ENCODE measurements at places on chromosomes 7 and 10.
A peak's percentile ranks its signal among the peaks of the same experiment; 100 is the strongest.

DNA sequence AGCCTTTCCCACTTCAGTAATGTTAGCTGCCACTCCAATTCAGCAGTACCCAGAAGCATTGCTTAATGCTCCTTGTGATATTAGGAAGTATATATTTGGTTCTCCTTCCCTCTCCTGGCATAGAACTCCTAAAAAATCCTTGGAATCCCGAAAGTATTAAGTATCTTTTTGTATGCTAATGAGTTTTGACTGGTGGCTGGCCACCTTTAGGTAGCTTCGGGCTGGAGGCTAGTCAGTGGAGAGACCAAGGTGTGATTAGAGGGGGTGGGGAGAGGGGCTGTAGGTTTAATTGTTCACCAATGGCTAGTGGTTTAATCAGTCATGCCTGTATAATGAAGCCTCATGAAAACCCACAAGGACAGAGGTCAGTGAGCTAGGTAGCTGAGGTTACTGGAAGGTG is 12.2 kb downstream of the COMTD1 start:
- no peak for DNase-seq

DNA sequence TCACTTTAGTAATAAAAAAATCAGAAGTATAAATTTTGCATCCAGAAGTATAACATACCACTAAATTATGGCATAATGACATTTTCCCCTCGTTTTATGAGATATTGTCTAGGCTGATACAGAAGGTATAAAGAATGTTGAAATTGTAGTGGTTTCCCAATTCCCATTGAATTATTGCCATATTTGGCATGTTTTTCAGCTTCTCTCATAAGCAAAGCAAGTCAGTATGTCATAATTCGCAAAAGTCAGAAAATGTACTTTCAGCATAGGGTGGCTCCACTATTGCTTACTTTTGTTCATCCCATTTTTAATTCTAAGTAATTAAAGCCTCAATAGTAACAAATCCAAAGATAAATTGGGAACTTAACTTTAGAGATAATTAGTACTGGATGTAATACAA is 19.7 kb upstream of the PTPRZ1 start:
- no peak for DNase-seq

- no peak for DNase-seq
Observed at GRCh38 chr7:23473844-23474093, 3.5 kb upstream of the IGF2BP3 start.

- DNase-seq, result peak; percentile 84
Observed at GRCh38 chr10:624605-625332, 64.7 kb downstream of the DIP2C start.

DNA sequence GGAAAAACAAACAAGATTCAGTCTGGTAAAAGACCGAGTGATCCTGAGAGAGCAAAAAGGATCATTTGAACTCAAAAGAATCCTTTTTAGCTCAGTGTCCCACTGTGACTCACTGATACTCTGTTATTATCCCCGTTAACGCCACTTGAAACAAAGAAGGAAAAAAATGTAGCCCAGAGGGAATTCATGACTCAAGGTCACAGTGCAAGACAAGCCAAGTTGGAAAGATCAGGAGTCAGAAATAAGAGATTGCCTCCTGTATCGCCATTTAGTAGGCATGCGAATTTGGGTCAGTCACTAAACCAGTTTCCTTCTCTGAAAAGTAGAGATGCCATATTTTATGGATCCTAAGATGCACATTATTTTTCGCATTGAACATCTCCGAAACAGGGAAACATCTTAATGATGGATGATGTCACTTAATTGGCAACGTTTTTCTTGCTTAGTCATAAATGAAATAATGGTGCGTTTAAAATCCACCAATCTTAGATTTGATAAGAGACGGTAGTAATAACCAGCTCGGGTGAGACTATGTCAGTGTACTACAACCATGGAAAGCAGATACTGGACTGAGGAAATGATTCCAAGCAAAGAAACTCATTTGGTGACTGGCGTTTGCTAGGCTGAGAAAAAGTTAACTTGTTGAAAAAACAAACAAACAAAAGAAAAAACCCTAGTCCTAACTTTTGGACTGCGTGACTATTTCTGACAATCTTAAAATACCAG is 502.0 kb upstream of the CELF2 start:
- no peak for DNase-seq

- no peak for DNase-seq
Observed at GRCh38 chr10:74120911-74121310, 29.7 kb downstream of the AP3M1 start.

DNA sequence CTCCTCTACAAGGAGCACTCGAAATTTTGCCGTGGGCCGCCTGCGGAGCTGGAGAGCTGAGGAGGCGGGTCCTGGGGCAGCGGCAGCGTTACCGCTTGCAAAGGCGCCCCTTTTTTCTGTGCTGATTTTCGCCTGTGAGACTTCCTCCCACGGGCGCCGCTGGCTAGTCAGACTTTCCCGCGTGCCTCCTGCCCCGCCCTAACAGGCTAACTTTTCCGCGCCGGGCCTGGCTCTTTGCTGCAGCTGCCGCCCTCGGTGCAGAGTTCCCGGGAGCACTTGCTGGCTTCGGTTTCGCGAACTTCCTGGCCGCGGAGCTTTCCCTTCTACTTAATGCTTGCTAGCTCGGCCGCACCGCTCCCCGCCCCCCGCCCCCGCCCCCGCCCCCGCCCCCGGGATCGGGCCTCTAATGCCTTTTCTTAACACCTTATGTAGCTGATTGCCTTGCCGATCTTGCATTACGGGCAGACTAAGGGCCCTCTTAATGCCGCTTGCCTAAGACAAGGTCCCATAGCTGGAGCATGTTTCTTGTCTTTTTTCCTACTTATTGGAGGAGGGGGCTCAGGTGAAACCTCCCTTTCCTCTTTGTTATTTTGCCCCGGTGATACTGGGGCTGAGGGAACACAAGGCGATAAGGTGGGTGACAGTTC is 37.9 kb upstream of the RASGEF1A start:
- DNase-seq, result peak; percentile 70

GRCh38 chr10:89296220-89296648 is 5.6 kb upstream of the IFIT2 start:
- no peak for DNase-seq

- no peak for DNase-seq
Observed at GRCh38 chr7:95922191-95922590, 149.8 kb downstream of the DYNC1I1 start.

- no peak for DNase-seq
Observed at GRCh38 chr10:7043055-7043653, 367.7 kb downstream of the SFMBT2 start.

DNA sequence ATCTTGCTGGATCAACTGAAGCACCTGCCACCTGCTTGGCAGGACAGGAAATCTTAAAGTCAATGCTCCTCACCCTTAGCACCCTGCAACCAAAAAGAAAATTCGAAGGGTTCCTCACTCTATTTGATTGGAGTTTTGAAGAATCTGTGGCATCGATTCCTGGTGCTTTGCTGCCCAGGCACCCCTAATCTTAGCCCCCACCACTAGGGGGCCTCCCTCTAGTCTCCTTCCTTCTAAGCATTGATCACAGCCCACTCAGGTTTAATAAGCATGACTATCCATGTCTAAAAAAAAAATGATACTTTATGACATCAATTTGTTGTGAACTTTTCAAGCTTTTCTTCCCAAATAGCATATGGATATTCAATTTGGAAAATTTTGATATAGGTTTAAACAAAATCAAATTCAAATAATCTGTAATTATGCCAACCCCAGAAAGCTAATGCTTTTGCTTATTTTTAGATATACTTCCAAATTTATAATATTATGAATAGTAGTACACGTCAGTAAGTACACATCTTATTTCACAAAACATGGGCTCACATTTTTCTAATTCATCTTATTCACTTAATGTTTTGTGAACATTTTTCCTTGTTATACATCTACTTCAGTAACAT is 45.3 kb downstream of the NRG3 start:
- no peak for DNase-seq

DNA sequence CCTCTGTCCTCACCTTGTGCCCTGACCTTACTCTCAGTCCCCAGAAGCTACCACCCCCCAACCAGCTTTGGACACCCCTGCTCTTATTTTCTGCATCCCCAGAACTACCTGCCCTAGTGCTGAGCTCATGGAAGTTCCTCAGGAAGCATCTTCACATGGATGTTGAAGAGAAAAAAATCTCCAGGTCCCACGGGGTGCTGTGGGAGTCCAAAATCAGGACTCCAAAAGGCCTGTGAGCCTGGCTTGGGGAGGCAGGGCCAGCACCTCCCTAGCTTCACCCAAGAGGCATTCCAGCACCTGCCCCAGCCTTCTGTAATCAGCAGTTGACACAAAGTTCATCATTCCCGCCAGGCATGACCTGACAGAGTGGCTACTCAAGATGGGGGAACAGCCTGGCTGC is 20.7 kb upstream of the GDF10 start:
- DNase-seq, result no peak

DNA sequence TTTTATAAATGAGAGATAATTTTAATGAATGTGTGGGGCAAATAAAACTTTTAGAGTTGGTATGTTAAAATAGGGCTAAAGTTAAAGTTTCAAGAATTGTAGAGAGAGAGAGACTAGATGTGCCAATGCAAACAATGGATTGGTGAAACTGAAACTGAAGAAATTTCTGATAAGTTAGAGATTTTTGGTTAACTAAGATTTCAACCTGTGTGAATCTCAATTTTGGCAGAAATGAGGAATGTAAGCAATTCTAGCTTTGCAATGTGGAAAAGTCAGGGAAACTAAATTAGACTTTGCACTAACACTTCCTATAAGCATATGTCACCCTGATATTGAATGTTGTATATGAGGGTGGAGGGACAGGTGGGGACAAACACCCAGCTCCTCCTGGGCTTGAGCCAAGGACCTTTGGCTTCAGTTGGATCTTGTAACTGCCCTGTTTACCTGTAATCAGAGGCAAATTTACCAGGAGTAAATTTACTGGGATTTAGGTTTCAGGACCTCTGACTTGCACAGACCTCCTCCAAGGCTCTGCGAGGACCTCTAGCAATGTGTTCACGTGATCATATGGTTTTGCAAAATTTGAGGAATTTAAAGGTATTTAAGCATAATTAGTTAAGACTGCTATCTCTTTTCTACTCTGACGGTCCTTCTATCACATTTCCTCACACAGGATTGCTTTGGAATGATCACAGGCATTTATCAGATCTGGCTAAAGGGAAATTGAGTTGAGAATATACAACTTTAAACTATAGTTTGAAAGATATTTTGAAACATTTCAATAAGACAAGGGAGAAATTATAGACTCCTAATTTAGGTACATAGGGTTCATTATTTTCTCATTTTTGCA is 33.1 kb upstream of the RPA3 start:
- DNase-seq, result no peak

- no peak for DNase-seq
Observed at GRCh38 chr10:62386356-62387320, 12.5 kb downstream of the ZNF365 start.

- DNase-seq, result no peak
Observed at GRCh38 chr10:18650404-18650997, 886 bp downstream of the NSUN6 start.

DNA sequence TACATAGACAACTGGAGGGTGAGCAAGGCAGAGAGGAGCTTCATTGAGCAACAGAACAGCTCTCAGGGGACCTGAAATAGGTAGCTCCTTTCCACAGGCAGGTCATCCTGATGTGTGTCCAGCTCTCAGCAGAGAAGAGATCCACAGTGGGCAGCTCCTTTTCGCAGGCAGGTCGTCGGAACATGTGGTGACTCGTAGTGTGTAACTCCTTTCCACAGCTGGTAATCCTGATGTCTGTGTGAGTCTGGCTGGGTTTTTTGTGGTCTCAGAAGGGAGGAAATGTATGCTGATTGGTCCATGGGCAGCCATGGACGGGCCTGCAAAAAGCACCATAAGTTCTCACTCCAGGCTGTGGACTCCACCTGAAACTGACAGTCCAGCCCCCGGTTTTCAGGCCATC is 24.4 kb upstream of the TES start:
- DNase-seq, result no peak

GRCh38 chr10:69508738-69509340 is 57.6 kb downstream of the TSPAN15 start:
- no peak for DNase-seq

DNA sequence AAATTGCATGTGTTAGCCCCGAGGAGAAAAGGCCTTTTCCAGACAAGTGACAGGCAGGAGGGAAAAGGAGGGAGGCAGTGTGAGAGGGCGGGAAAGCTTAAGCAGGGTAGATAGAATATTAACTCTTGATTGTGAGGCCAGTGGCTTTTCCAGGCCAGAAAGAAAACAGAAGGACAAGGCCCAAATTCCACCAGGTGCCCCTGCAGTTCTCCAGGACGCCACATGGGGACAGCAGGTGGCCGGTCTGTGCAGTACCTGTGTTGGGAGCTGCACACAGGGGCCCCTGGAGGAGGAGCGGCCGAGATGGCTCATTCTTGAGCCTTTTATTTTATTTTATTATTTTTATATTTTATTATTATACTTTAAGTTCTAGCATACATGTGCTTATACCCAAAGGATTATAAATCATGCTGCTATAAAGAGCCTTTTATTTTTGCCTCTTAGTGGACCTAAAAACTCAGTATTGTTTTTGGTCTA is 141.3 kb upstream of the KLF14 start:
- DNase-seq, result no peak

GRCh38 chr10:11701451-11702095 is 40.6 kb upstream of the ECHDC3 start:
- DNase-seq, result no peak

GRCh38 chr10:64040781-64041180 is 519.6 kb downstream of the REEP3 start:
- no peak for DNase-seq

DNA sequence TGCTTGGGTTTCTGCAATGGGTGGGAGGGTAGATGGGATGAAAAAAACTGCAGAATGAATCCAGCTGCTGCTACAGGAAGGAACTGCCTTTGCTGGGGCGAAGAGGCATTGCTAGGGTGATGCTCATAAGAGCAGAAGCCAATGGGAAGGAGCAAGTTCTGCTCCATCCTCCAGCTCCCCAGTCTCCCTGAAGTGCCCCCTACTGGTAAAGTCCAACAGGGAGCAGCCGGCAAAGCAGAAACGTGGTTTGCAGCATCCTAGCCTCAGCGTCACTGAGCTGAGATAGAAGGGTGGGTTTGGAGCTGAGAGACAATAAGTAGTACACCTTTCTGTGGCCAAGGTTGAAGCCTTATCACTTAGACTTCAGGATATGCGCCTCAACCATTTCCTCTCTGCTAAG is 220.5 kb downstream of the CCSER2 start:
- DNase-seq, result no peak

Data from left hindlimb (tissue), 1 donor.